Prostate gland (tissue), 2 donors: ENCODE measurements at places on chromosomes 7 and 10.

DNA sequence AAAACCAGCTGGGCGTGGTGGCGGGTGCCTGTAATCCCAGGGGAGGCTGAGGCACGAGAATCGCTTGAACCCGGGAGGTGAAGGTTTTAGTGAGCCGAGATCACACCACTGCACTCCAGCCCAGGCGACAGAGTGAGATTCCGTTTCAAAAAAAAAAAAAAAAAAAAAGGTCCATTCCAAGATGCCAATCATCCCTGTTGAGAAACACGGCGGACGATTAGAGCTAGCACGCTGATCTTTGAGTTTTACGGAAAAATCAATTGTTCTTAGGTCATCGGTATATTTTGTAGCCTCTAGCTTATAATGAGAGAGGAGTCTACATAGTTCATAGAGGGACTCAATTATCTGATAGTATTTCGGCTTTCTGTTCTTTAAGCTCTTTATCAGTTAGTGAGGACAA, 169.2 kb downstream of the PRKCQ start:
- DNase-seq: no peak
- no peak overlapping the region for H3K27ac ChIP-seq
- no peaks in the 10 kb centered on the region for H3K36me3 ChIP-seq
- no peak overlapping the region for H3K4me3 ChIP-seq
- no peaks in the 10 kb centered on the region for H3K27me3 ChIP-seq

DNA sequence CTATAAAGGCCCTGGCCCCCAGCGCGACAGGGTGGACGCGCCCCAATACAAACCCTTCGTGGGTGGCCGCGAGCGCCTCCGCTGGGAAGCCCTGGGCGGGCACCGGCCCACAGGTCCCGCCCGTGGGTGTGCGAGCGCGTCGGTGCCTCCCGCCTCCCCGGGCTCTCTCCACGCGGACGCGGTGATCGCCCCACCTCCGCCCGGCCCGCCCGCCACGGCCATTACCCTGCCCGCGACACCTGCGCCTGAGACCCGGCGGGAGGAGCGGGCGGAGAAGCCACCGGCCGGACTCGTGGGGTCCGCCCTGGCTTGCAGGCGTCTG, 81.2 kb downstream of the PAX2 start:
- H3K4me1 ChIP-seq: peaks cover 20% of the 10 kb centered on the region
- peaks cover 41% of the 10 kb centered on the region for H3K27me3 ChIP-seq
- H3K36me3 ChIP-seq: no peaks in the 10 kb centered on the region
- no peak for DNase-seq

DNA sequence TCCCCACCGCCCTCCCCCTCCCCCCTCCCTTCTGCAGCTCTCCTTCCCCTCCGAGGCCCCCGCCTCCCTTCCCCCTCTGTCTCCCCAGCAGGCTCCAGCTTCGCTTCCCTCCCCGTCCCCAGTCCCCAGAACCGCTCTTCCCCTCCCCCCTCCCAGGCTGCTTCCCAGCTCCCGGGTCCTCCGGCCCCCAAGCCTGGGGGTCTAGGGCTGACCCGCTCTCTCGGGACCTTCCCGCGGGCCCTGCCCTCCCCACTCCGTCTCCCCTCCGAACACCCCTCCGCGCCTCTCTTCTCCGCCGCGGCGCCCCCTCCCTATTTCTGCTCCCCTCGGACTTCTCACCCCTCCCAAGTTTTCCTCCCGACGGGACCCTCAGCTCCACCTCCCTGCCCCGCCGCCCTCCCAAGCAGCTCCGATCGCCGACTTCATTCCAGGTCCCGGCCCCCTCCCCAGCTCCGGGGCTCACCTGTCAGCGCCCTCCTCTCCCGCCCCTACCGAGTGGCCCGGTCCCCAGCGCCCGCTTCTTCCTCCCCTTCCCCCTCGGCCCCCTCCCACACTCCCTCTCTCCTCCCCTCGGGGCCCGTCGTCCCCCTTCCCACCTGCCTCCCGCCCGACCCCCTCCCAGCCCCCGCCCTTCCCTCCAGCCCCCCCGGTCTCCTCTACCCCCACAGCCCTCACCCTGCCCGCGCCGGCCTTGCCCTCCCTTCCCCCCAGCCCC, 990 bp downstream of the ZNF467 start:
- H3K27ac ChIP-seq: peak overlapping the region; percentile 65
- H3K36me3 ChIP-seq: no peaks in the 10 kb centered on the region
- H3K4me1 ChIP-seq: no peaks in the 10 kb centered on the region
- peak overlapping the region; percentile 54 for H3K4me3 ChIP-seq
- DNase-seq: no peak

DNA sequence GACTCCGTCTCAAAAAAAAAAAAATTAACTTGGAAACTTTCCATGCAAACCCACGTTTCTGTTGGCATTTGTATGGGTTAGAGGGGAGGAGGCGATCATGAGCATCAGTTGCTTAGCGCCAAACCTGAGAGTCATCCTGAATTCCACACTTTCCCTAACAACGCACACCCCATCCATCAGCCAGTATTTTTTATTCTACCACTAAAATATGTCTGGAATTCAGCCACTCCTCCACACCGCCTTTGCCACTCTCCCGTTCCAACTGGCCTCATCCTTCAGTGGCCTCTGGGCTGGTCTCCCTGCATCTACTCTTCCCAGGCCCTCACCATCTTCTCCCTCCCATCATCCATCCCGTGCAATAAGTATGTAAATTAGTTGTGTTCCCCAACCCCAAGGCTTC, 4.7 kb upstream of the LMBR1 start:
- H3K27ac ChIP-seq: no peak overlapping the region
- no peak for DNase-seq
- H3K4me1 ChIP-seq: no peaks in the 10 kb centered on the region
- H3K27me3 ChIP-seq: no peaks in the 10 kb centered on the region
- H3K4me3 ChIP-seq: no peak overlapping the region
- no peaks in the 10 kb centered on the region for H3K36me3 ChIP-seq

- no peak overlapping the region for H3K27ac ChIP-seq
- H3K4me1 ChIP-seq: no peaks in the 10 kb centered on the region
- H3K36me3 ChIP-seq: no peaks in the 10 kb centered on the region
- DNase-seq: no peak
- H3K27me3 ChIP-seq: no peaks in the 10 kb centered on the region
- no peak overlapping the region for H3K4me3 ChIP-seq
Measured at GRCh38 chr7:155289949-155290501, 7.7 kb upstream of the INSIG1 start.

DNA sequence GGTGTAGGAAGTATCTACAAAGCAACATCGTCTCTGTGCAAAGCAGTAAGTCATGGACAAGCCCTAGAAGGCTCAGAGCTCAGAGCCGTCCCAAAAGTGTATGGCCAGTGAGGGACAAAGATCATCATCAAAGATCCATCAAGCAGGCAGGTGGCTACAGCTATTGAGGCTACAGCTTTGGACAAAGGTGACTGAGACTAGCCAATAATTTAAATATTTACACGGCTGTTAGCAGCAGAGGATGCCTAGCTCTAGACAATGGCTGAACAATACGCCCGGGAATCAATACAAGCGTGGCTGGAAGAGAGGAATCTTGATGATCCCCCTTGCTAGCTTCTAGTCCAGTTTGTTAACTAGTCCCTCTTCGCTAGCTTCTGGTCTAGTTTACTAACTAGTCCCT, 17.9 kb downstream of the NMT2 start:
- H3K4me3 ChIP-seq: no peak overlapping the region
- no peaks in the 10 kb centered on the region for H3K4me1 ChIP-seq
- H3K36me3 ChIP-seq: no peaks in the 10 kb centered on the region
- no peak overlapping the region for H3K27ac ChIP-seq

GRCh38 chr10:101773923-101774588, 1.9 kb downstream of the FGF8 start:
- H3K27me3 ChIP-seq: peaks cover 16% of the 10 kb centered on the region
- DNase-seq: no peak
- H3K4me1 ChIP-seq: peaks cover 3% of the 10 kb centered on the region
- H3K36me3 ChIP-seq: no peaks in the 10 kb centered on the region
- H3K27ac ChIP-seq: no peak overlapping the region
- no peak overlapping the region for H3K4me3 ChIP-seq

DNA sequence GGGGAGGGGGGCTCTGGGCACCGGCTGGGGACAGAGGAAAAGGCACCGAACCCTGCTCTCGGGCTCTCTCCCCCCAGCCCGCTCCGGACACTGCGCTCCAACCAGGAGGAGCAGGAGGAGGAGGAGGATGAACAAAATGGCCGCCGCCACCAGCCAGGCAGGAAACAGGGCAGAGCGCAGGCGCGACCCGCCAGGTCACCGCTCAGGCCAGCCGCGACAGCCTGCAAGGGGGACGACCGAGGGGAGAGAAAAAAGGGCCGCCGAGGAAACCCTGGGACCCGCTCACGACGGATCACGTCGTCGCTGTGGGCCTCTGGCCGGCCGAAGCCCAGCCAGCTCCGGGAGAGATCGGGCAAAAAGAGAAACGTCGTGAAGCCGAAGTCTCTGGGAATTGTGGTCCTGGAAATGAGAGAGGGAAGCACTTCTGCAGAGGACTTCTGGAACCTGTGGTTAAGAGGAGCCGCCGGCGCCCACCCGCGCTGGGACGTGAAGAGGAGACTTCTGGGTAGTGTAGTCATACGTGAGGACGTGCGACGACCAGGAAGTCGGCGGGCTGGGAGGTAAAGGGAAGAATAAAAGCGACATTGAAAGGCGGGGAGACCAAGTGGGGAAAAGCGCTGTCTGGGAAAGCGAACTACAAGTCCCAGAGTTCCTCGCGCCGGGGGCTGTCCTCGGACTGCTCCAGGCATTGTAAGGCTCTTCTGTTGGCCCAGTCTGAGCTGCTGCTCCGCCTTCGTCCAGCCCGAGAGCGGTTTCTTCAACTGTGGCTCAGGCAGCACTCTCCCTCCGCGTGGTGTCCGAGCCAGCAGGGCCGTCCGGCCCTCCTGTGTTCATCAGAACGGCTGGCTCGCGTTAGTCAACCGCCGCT, at the start of gene TIAL1:
TIAL1 (minus strand) TSS at position 428 of the 868 bp plus-strand sequence. CDS start 499 bp downstream, outside the sequence.
- peak within 1 kb of the TSS; percentile 99 for H3K27ac ChIP-seq
- peak; percentile 99 for DNase-seq
- H3K4me3 ChIP-seq: peak within 1 kb of the TSS; percentile 77

- H3K36me3 ChIP-seq: no peaks in the 10 kb centered on the region
- DNase-seq: no peak
- H3K27me3 ChIP-seq: no peaks in the 10 kb centered on the region
- H3K4me3 ChIP-seq: no peak overlapping the region
Measured at GRCh38 chr7:35565927-35566326, 129.0 kb downstream of the HERPUD2 start.

DNA sequence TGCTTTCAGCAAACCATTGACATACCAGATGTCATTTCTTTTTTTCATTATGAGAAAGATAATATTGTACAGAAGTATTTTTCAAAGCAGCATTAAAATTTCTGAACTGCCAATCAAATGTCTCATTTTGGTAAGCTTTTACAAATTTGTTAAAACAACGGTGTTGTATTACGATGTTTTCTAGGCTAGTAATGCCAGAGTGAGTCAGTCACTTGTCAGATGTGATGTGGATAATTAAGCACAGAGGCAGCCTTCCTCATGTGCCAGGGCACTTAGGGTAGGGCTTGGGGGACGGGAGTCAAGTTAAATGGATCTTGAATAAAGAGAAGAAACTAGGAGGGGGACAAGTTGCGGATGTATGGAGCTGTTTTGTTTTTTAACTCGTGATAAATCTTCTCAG, 10.1 kb downstream of the PSTK start:
- no peaks in the 10 kb centered on the region for H3K4me1 ChIP-seq

DNA sequence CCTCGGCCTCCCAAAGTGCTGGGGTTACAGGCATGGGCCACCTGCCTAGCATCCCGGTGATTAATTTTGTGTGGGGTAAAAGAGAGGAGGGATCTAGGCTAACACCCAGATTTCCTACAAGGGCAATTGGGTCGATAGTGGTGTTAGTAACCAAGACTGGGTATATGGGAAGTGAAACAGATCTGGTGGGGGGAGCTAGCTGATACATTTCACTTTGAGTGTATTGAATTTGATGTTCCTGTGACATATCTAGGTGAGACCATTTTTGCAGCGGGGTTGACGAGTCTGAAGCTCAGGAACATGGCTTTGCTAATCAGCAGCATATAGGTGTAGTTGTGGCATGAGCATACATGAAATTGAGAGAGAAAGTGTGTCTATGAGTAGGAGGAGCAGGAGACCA, 12.0 kb downstream of the CLCN1 start:
- no peak overlapping the region for H3K4me3 ChIP-seq
- no peaks in the 10 kb centered on the region for H3K36me3 ChIP-seq
- no peak overlapping the region for H3K27ac ChIP-seq
- H3K27me3 ChIP-seq: no peaks in the 10 kb centered on the region
- DNase-seq: no peak
- H3K4me1 ChIP-seq: no peaks in the 10 kb centered on the region
